ENCODE measurements at places on chromosomes 5 and 9.

DNA sequence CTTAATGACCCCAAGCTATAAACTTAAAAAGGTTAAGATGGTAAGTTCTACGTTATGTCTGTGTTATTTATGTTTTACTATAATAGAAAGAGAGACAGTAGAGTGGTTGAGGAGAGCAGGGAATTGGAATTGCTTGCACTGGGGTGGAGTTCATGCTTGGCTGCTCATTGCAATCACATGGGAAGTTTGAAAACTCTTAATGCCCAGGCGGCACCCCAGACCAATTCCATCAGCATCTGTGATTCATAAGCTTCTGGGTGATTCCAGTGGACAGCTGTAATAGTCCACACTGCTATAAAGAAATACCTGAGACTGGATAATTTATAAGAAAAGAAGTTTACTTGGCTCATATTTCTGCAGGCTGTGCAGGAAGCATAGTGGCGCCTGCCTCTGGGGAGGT lies 323.9 kb upstream of the MSX2 start:
- DNase-seq = no peak

DNA sequence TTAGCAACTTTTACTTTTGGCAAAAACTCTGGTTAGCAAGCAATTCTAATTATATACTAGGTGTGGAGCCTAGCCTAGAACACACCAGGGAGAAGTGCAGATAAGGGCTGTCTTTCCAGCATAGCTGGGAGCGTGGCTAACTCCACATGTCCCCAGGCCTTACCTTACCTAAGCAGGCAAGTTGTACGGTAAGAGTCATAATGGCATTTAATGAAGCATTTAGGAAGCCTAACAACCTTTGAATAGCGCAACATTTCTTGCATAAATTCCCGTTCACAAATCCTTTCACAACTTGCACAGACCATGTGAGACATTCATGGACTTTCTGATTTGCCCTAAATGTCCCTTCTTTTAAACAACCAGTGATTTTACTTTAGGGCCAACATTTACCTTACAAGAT lies 917.4 kb upstream of the ACO1 start:
- no peak for DNase-seq

- DNase-seq = no peak
Observed at GRCh38 chr5:174599992-174600391, 124.4 kb upstream of the MSX2 start.

DNA sequence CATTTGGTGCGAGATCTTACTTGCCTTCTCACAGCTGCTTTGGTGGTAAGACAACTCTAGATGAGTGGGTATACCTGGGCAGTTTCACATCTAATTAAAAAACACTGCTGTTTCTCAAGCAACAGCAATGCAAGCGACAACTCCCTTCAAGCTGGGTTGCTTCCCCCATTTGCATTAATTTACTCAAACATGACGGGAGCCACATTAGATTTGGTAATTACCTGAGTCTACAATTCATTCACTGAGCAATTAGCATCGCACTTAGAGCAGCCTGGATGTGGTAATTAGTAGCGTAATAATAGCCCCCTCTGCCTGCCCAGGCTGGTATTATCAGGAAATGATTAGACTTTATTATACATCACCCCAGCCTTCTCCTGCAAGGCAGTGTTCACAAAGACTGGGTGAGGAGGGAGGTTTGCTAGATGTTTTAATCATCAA lies 73.4 kb downstream of the FBXO38 start:
- DNase-seq = no peak

GRCh38 chr9:21519855-21520434 lies 37.8 kb upstream of the IFNE start:
- DNase-seq = no peak

GRCh38 chr5:77867914-77868313 lies 91.8 kb upstream of the TBCA start:
- DNase-seq = no peak

- DNase-seq = no peak
Observed at GRCh38 chr5:78661691-78662090, 13.1 kb upstream of the LHFPL2 start.

DNA sequence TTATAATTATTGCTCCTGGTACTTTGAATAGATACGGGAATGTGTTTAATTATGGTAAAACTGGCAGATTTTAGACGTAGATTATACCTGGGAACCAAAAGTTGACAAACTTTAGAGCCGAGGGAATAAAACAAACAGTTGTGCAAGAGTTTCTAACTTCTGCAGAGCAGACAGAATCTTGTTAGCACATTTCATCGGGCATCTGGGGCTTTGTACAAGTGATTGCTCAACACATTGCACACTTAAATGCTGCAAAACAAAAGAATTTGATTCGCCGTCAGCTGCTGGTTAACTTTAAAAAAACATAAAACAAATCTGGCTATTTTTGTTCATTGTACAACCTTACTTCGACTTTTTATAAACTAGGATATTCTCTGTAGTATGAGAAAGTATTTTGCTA lies 398.1 kb downstream of the MAN2A1 start:
- no peak for DNase-seq

GRCh38 chr5:114544561-114544960 lies 182.7 kb downstream of the KCNN2 start:
- DNase-seq = no peak

DNA sequence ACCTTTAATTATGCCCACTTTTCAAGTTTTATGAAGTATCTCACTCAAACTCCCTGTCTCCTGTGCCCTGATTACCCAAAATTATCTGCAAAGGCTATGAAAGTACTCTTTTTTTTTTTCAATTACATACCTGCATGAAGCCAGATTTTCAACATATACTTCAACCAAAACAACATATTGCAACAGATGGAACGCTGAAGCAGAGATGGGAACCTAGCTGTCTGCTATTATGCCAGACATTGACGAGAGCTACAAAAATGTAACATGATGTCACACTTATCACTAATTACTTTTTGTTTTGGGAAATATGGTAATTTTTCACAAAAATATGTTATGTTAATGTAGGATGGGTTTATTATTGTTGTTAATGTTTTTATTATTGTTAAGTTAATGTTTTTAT lies 86.5 kb upstream of the SLC1A3 start:
- DNase-seq = no peak

DNA sequence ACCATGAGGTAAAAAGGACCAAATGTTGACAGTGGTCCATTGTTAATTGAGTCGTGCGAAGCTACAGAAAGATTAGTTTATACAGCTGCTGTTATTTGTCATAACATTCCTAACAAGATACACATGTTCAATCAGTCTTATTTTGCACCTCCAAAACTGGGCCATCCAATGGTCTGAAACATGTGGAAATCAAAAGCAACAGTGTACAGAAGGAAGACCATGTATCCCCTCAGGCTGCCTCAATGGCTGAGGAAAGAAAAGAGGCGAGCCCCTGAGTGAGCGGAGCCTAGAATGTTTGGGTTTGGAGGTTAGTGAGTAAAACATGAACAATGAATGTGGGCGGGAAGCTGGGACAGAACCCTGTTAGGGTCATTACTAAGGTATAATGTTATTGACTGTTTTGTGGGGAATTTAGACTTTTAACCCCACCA lies 35.6 kb downstream of the NFIB start:
- DNase-seq = no peak

DNA sequence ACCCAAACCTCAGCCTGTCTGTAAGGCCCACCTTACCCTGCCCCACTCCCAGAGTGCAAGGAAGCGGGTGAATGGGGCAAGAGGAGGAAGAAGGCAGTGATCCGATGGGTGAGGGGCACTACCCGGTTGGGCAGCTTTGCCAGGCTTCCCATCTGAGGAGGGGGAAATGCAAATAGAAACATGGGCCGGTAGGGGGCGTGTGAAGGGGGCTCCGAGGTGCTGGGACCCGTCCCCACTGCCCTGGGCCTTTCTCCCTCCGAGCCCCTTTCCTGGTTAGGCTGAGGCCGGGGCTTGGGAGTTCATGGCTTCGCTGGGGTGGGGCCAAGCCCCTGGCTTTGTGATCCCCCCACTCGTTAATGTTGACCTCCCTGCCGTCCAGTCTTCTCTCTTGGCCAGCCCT lies 23.6 kb upstream of the MYORG start:
- DNase-seq = no peak

- DNase-seq = no peak
Observed at GRCh38 chr9:135070964-135071735, 16.3 kb upstream of the OLFM1 start.

GRCh38 chr9:104386013-104386412 lies 118.0 kb upstream of the OR13F1 start:
- no peak for DNase-seq

DNA sequence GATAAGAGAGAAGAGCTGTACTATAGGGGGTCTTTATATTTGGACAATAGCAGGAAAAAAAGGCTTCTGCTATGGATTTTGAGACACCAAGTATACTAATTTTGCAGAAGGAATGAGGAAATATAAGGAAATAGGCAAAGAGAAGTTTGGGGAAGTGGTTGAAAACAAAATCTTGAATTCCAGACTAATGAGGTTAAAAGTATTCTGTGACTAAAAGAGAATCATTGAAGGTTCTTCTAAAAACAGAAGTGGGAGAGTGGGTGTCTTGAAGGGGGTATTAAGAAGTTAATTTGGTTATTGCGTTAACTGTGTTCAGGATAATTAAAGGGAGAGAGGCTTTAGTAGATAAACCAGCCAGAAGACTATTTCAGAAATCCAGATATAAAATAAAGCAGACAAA lies 148.7 kb downstream of the RFK start:
- DNase-seq = no peak

DNA sequence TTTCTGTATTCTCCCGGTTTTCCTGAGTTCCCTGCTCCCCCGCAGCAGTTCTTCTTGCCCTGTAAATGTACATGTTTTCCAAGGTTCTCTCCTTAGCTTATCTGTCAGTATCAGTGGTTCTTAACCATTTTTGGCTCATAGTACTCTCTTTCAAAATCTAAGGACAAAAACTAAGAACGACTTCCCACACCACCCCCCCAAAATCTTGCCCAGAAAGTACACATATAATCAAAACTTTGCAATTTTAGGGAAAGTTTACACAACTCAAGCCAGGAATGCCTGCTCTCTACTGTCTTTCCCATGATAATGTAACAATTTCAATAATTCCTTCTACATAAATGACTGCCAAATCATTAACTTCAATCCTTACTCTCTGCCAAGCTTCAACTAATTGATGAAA lies 4.5 kb downstream of the DCAF12 start:
- DNase-seq = no peak

DNA sequence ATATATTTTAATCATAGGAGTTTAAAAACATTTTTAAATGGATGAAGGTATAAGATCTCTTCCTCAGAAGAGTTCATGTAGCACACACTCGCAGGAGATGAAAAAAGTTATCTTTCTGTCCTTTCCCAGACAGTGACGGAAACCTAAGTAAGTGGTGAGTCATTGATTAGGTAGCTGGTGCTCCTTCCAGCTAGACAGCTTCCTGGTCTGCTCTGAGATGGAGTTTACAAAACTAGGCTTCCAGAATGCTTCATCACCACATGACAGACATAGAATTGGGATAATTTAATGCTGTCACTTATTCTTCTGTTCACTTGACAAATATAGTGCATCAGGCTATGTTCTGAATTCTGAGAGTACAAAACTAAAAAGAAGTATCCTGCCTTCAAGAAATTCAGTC lies 2393.0 kb upstream of the C9orf72 start:
- DNase-seq = no peak

- no peak for DNase-seq
Observed at GRCh38 chr9:113564498-113565237, 101.1 kb downstream of the RGS3 start.

DNA sequence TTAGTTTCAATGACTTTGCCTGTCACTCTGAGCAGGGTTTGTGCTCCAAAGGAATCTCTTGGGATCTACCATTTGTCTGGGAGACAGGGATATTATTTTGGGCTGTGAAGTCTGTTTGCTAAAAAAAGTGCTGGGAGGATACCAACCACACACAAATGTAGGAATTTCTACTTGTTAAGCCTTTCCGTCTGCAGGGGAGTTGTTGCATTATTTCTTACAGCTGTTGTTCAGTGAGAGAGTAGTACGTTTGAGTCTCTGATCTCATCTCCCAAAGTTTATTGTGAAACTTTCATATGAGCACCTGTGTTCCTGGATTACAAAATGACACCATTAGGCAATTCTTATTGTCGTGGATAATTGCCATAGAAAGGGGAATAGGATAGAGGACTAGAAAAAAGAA lies 78.3 kb upstream of the SEMA6A start:
- DNase-seq = no peak

- no peak for DNase-seq
Observed at GRCh38 chr5:148912714-148913398, 86.4 kb downstream of the ADRB2 start.

GRCh38 chr5:11483630-11484029 lies 420.6 kb downstream of the CTNND2 start:
- no peak for DNase-seq

- DNase-seq = no peak
Observed at GRCh38 chr5:91706785-91707520, 323.8 kb upstream of the ARRDC3 start.

GRCh38 chr5:77550406-77550805 lies 58.3 kb upstream of the WDR41 start:
- no peak for DNase-seq

DNA sequence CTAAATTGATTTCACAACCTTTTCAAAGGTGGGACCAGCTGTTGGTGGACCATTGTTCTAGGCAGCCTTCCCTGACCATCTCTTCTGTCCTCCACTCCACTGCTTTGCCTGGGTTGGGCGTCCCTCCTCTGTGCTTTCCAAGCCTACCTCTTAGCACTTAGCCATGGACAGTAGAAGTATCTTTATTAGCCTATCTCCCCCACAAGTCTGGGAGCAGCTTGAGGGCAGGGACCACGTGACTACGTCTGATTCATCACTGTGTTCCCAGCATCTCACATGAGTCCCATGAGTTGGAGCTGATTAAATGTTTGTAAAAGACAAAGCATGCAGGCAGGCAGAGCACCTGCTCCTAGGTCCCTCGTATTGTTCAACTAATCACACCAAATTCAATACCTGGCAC lies 20.9 kb downstream of the MORN5 start:
- no peak for DNase-seq

DNA sequence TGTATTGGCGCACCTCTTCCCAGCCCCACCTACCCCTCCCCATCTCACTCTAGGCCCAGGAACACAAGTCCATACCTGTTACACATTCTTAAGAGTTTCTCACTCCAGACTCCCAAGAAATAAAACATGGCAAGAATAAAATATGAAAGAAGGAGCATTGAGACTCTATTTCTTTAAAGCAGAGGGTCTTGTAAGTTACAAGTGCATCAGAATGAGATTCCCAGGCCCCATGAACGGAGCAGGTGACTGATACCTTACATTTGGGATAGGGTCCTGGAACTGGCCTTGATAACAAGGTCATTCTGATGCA lies 5.7 kb downstream of the EGR1 start:
- no peak for DNase-seq

DNA sequence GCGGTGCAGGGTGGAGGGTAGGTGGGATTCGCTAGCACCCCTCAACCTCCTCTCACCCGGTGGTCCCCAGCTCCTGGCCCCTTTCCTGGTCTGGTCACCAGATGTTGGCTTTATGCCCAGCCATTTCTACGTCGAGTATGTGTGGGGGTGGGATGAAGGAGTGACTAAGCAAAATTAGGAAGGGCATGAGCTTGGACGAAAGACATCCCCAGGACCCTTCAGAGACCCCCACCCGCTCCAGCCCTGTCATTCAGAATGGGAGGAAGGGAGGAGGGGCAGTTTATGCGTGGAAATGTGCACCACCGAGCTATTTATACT lies 742 bp downstream of the BHMT2 start:
- DNase-seq = no peak
